Heart right ventricle (tissue), 16 donors: ENCODE measurements at places on chromosomes 5 and 9. TPM values are rescaled to one million over a fixed set of nuclear protein-coding genes. Genes with fewer than 3 reads are reported as not detected.

DNA sequence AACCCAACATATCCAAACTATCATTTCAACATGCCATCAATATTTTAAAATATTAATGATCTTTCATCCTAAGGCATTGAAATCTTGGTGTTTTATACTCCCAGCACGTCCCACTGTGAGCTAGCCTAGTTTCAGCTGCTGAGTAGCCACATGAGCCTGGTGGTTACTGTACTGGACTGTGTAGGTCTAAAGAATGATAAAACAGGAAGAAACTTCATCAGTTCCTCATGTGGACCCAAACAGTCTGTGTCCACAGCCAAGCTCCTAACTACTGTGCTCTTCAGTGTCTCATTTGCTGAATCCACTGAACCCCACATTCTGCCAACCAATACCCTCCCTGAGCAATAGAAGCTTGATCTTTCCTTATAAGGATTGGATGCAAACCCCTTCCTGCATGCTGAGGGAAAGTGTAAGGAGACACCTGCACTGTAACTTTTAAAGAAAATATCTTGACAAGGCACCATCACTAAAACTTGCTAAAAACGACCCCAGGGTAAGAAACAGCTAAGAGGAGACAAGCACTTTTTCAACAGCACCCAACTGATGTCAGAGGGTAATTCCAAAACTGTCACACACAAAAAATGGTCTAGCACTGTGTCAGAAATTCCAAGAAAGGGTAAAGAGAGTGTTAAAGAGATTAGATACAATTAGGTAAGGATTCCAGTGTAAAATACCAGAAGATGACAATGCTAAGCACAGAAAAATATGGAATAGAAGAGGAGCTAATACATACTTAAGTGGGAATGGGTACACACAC, 126.9 kb downstream of the SPOCK1 start:
- DNase-seq = no peak
- H3K4me3 ChIP-seq = no peak overlapping the region
- no peak overlapping the region for H3K27ac ChIP-seq
- H3K4me1 ChIP-seq = no peaks in the 10 kb centered on the region
- H3K27me3 ChIP-seq = no peaks in the 10 kb centered on the region

- no peaks in the 10 kb centered on the region for H3K27me3 ChIP-seq
- no peaks in the 10 kb centered on the region for H3K4me1 ChIP-seq
- H3K36me3 ChIP-seq = no peaks in the 10 kb centered on the region
- DNase-seq = no peak
- H3K4me3 ChIP-seq = no peak overlapping the region
- H3K27ac ChIP-seq = no peak overlapping the region
Measured at GRCh38 chr5:112192866-112193265, 226.2 kb downstream of the EPB41L4A start.

The PCDHGA2 gene
- 13.8 TPM for total RNA-seq

The PCA3 gene
- not detected for total RNA-seq

- H3K4me1 ChIP-seq = peaks cover 37% of the 10 kb centered on the region
- H3K27me3 ChIP-seq = no peaks in the 10 kb centered on the region
Measured at GRCh38 chr9:130453487-130453886, 8.7 kb downstream of the ASS1 start.

GRCh38 chr5:83866181-83866580, 145.5 kb upstream of the HAPLN1 start:
- no peaks in the 10 kb centered on the region for H3K27me3 ChIP-seq
- no peak for DNase-seq
- H3K4me1 ChIP-seq = no peaks in the 10 kb centered on the region
- no peak overlapping the region for H3K27ac ChIP-seq
- no peaks in the 10 kb centered on the region for H3K36me3 ChIP-seq

The MAMDC2 gene
- total RNA-seq = 7.2 TPM

DNA sequence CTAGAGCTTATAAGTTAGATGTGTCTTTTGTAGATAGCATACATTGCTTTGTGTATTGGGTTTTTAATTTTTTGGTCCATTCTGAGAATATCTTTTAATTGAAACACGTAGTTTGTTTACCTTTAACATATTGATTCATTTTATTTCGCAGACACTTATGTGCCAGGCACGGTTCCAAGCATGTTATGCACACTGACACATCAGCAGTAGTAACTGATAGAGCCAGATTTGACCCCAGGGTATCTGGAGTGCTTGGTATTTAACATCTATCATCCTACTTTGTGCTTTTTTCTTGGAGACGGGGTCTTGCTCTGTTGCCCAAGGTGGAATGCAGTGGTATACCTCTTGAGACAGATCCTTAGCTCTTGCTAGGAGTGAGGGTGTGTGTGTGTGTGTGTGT, 71.9 kb downstream of the USP20 start:
- H3K27ac ChIP-seq = no peak overlapping the region
- no peak overlapping the region for H3K4me3 ChIP-seq
- DNase-seq = no peak
- H3K27me3 ChIP-seq = no peaks in the 10 kb centered on the region
- H3K36me3 ChIP-seq = peaks cover 91% of the 10 kb centered on the region

The UGT3A2 gene
- not detected for total RNA-seq

DNA sequence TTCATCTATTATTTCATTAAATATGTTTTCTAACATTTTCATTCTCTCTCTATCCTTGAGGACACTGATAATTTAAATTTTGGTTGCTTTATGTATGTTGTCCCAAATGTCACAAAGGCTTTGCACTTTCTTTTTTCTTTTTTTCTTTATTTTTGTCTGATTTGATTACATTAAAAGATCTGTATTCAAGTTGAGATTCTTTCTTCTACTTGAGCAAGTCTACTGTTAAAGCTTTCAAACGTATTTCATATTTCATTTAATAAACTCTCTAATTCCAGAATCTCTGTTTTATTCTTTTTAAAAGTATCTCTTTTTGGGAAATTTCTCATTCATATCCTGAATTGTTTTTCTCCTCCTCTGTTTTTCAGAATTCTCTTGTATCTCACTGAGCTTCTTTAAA, 106.5 kb downstream of the GNA14 start:
- no peak overlapping the region for H3K27ac ChIP-seq
- no peaks in the 10 kb centered on the region for H3K27me3 ChIP-seq
- no peak overlapping the region for H3K4me3 ChIP-seq
- no peaks in the 10 kb centered on the region for H3K4me1 ChIP-seq

DNA sequence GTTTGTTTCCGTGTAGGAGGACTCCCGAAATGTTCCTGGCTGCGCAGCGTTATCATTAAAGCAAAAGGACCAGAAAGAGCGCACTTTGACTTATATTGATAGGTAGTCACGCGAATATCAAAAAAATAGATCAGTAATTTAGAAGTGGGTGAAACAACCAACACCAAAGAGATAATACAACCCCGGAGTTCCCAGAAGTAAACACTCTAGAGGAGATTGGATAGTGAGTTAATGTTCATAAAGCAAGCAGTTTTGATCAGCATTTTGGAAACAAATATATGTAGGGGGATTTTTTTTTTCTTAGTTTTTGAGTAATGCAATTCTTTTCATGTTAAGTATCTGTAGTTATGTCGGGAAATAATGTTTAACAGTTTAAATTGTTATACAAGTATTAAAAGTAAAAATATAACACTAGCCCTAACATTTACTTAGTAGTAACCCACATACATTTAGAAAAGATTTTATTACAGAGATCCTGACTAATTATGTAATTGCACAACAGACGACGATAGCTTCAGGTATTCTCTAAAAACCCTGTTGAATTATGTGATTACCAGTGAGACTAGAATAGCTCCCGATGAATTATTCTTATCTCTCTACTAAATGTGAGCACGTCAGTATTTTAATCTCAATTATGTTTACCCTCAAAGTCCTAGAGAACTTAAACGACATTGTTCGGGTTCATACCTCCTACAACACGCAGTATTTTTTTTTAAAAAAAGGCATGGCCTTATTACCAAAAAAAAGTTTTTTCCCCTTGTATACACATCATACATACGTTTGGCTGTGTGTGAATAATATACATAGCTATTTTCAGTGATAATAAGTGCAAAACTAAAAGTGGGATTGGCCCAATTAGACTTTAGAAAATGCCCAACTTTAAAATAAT, 9.4 kb upstream of the NFIB start:
- H3K27me3 ChIP-seq = no peaks in the 10 kb centered on the region
- peaks cover 68% of the 10 kb centered on the region for H3K4me1 ChIP-seq
- peak overlapping the region; percentile 99 for H3K27ac ChIP-seq
- H3K36me3 ChIP-seq = no peaks in the 10 kb centered on the region
- H3K4me3 ChIP-seq = peak overlapping the region; percentile 72

The MZB1 gene
- total RNA-seq = 0.62 TPM

- DNase-seq = peak; percentile 57
- peak overlapping the region; percentile 48 for H3K27ac ChIP-seq
- H3K36me3 ChIP-seq = no peaks in the 10 kb centered on the region
- no peak overlapping the region for H3K4me3 ChIP-seq
- H3K4me1 ChIP-seq = peaks cover 43% of the 10 kb centered on the region
Measured at GRCh38 chr5:56415356-56415765, 182.2 kb upstream of the ANKRD55 start.

- peak; percentile 4 for DNase-seq
- H3K4me1 ChIP-seq = peaks cover 10% of the 10 kb centered on the region
- H3K36me3 ChIP-seq = no peaks in the 10 kb centered on the region
Measured at GRCh38 chr5:1134478-1134877, 22.6 kb upstream of the SLC12A7 start.

DNA sequence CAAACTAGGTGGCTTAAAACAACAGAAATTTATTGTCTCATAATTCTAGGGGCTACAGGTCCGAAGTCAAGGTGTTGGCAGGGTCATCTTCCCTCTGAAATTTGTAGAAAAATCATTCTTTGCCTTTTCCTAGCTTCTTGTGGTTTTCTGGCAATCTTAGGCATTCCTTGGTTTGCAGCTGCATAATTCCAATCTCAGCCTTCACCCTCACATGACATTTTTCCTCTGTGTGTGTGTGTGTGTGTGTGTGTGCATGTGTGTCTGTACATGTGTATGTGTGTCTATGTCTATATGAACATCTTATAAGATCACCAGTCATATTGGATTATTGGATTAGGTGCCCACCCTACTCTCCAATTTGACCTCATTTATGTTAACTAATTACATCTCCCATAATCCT, 330.6 kb downstream of the CHSY3 start:
- H3K36me3 ChIP-seq = no peaks in the 10 kb centered on the region
- H3K27ac ChIP-seq = no peak overlapping the region
- no peaks in the 10 kb centered on the region for H3K27me3 ChIP-seq
- no peak overlapping the region for H3K4me3 ChIP-seq
- DNase-seq = no peak

DNA sequence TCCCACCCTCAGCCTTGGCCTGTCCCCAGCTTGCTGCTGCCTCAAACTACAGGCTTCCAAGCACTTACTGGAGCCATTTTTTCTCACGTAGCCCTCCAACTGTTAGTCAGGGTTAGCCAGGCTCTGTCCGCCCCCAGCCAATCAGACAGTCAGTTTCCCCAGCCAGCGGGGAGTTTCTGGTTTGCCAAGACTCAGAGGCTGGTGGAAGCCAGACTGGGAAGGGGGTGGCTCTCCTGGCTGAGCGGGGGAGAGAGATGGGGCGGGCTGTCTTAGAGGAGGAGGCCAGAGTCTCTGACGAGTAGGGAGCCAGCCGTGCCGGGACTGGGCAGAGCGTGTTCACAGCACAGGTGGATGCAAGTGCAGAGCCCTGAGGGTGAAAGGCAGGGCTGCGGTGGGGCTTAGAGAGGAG, 15.3 kb downstream of the PROP1 start:
- DNase-seq = no peak
- no peaks in the 10 kb centered on the region for H3K4me1 ChIP-seq
- H3K36me3 ChIP-seq = no peaks in the 10 kb centered on the region
- no peak overlapping the region for H3K4me3 ChIP-seq

DNA sequence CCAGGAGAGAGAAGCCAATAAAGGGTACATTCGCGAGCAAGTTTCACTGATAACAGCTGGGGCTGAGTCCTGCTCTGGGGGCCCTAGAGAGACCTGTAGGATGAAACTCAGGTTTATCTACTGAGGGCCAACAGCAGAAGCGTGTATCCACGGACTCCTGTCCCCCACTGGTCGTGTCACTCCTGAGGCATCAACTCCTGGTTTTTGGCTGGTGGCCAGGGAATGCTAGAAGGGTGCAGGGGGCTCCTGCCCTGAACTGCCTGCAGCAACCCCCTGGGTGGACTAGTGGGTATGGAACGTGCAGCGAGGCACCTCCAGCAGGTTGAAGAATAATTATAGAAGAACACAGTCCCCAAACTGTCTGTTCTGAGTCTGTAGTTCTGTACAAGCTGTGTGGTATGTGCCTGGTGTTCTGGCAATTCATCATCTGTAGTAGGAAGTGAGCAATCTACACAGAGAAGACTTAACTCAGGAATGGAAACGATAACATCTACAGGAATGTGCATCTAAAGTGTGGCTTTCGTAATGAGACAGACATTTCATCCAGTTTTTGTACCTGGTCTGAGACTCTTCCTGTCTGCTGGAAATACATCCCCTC, 64.5 kb upstream of the GNA14 start:
- H3K4me3 ChIP-seq = no peak overlapping the region
- H3K27me3 ChIP-seq = no peaks in the 10 kb centered on the region
- no peaks in the 10 kb centered on the region for H3K36me3 ChIP-seq
- no peaks in the 10 kb centered on the region for H3K4me1 ChIP-seq
- DNase-seq = no peak

GRCh38 chr5:145818604-145819003, 16.5 kb downstream of the PRELID2 start:
- H3K36me3 ChIP-seq = no peaks in the 10 kb centered on the region
- H3K4me1 ChIP-seq = no peaks in the 10 kb centered on the region
- no peak overlapping the region for H3K27ac ChIP-seq
- H3K4me3 ChIP-seq = no peak overlapping the region
- no peak for DNase-seq
- no peaks in the 10 kb centered on the region for H3K27me3 ChIP-seq

DNA sequence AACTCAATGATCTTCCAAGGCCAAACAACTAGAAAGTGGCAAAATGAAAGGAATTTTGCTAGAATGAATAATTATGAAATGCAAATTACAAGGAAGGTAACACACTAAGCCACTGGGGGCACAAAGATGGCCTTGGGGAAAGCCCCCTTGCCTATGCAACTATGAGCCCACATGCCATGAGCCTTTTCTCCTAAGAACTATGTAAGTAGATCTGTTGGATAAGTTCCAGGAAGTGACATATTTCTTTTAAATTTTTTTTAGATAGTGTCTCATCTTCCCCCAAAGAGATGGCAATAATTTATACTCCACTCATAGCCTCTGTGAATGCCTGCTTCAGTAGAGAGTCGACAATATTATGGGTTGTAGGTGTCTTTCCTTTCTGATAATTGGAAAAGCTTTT, 257.8 kb downstream of the AUH start:
- H3K4me1 ChIP-seq = peaks cover 32% of the 10 kb centered on the region
- no peak overlapping the region for H3K4me3 ChIP-seq
- H3K27me3 ChIP-seq = no peaks in the 10 kb centered on the region
- no peak overlapping the region for H3K27ac ChIP-seq
- H3K36me3 ChIP-seq = no peaks in the 10 kb centered on the region

GRCh38 chr9:98045234-98046179, 11.0 kb upstream of the NANS start:
- DNase-seq = no peak
- no peaks in the 10 kb centered on the region for H3K36me3 ChIP-seq
- H3K4me3 ChIP-seq = no peak overlapping the region
- H3K27me3 ChIP-seq = no peaks in the 10 kb centered on the region

The GRXCR2 gene
- 2.8 TPM for total RNA-seq

The PDE6A gene
- total RNA-seq = 0.17 TPM

DNA sequence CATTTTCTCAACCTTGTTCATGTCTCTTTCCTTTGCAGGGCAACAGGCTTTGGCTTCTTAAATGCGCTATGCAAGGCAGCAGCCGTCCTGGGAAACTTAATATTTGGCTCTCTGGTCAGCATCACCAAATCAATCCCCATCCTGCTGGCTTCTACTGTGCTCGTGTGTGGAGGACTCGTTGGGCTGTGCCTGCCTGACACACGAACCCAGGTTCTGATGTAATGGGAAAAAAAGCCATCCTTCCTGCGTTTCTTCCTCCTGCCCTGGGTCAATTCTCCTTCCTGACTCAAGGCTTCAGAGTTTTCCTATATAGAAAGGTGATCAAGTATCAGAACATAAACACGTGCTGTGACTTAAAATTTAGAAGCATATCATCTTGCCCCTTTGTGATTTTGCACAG, 77.8 kb upstream of the IQGAP2 start:
- H3K36me3 ChIP-seq = no peaks in the 10 kb centered on the region
- DNase-seq = no peak
- no peak overlapping the region for H3K27ac ChIP-seq

The PGM5 gene
- 161 TPM for total RNA-seq
